ENCODE measurements at places on chromosomes 16 and 17.

DNA sequence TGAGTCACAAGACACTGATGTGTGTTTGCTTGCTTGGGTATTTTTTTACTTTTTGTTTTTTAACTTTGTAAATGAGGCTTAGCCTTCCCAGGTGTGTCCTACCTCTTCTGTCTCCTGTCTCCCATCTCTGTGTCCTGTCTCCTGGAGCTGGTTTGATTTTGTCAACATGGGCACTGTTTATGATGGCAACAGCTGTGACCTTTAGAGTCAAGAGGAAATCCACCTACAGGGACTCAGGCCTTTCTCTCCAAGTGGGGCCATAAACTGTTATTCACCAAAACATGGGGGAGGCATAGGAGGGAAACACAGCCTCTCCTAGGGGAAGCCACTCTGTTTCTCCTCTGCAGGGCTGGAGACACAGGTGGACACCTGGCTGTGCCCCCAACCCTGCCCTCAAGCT lies 13.1 kb upstream of the PLCG2 start:
- no peak for DNase-seq

GRCh38 chr16:49637933-49638672 lies 217.8 kb downstream of the ZNF423 start:
- no peak for DNase-seq

DNA sequence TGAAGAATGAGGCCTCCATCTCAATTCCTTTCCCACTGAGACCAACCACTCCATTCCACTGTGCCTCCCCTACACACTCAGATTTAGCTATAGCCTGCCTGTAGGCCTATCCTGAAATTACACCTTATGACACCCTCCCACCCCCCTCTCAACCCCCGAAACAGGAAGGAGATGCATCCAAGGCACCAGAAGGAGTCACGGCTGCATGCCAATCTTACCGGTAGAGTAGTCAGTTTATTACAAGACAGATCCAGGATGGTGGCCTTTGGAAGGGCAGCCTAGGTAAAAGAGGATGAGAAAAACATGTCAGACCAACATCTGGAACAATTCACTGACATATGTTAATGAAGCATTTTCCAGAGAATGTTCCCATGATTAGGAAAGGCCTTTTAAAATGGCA lies 2.6 kb downstream of the LRRC59 start:
- DNase-seq: no peak

DNA sequence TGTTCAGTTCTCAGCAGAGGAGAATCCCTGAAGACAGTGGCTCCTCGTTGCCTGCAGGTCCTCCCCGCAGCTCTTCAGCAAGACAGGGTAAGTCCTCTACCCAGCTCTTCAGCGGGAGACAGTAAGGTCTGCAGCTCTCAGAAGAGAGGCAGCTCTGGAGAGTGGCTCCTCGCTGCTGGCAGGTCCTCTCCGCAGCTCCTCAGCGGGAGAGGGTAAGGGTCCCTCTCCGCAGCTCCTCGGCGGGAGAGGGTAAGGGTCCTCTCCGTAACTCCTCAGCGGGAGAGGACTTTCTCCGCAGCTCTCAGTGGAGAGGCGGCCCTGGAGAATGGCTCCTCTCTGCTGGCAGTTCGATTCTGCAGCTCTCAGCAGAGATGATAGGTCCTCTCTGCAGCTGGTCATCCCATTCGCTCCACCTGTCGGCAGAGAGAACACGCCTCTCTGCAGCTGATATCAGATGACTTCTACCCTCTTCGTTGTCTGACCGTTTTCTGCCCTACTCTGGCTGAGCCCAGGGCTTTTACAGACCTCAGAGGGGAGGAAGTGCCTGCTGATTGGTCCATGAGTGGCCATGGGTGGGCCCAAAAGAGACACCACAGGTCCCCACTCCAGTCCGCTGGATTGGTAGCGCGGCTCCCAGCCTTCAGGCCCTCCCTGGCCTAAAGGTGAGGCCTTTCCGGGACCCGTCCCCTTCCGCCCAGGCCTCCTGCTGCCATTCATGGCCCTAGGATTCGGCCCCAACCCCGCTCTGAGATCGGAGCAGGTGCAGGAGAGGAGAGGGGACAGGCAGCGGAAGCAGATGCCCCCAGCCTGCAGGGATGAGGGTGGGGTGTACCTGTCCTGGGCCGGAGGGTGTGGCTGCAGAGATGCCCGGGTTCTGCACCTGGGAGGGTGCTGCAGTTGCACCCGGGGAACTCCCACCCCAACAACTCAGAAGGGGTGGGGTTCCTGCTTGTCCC lies 11.9 kb upstream of the SHCBP1 start:
- DNase-seq: no peak

DNA sequence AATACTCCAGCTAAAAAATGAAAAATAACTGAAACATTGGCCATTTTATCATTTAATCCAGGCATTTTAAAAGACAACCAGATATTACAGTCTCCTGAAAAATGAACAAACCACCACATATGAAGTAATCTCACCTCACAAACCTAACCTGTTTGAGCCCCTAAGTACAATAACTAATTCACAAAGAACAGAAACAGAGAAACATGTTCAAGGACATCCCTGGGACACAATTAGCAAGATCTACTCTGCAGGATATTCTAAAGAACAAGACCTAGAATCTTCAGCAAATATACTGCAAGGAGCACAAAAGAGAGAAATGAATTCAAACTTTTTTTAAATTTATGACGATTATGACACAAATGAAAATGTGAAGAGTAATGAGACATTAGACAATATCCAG lies 50.8 kb upstream of the ANKFY1 start:
- no peak for DNase-seq

DNA sequence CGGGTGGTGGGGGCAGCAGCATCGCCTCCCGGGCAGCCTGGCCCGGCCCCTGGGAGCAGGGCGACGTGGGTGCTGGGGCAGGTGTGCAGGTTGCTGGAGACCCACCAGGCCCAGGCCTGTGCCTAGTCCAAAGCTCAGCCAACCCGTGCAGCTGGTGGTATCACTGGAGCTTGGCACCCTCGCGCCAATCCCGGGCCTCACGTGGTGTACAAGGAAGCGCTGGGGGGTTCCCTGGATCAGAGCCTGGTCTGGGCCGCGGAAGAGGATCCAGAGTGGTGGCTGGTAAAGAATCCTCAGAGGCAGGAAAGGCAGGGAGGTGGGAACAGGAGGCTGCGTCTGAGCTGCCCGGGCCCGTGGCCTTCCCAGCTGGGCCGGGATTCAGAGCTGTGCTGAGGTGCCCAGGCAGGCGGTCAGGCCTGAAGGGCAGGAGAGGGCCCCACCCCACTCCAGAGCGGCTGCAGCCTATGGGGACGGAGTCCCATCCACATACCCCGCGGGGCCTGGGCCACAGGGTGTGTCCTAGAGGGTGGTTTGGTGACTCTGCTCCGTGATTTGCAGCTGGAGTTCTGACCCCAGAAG lies 36.2 kb downstream of the ZFPM1 start:
- DNase-seq: no peak

- DNase-seq: no peak
Observed at GRCh38 chr16:19607616-19608280, 52.2 kb downstream of the VPS35L start.

DNA sequence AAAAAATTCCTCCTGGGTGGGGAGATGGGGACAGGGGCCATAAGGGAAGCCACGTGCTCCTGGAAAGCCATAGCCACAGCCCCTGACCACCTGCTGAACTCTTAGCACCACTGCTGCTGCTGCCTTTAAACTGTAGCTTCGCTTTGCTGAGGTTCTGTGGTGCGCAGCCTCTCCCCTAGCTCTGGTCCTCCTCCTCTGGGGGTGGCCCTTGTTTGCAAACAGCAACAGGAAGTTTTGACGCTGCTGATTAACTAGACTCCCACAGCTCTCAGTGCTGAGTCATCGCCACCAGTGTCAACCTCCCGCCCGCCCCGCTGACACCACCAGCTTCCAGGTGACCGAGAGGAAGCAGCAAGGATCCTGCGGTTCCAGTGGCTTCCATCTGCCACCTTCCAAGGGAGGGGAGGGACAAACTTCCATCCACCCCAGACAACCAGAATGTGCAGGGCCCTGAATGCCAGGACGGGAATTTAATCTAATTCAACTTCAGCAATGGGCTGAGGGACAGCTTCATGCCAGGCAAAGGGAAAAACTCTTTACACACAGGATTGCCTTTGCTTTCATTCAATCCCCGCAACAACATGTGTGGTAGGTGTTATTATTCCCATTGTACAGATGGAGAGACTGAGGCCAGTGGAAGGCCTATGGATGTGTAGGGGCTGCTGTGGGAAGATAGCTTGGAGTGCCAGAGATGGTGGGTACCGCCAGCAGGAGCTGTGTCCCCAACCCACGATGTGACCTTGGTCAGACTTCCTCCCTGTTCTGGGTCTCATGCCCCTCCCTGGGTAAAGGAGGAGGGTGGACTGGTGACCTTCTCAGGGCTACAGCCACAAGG lies 8.1 kb upstream of the KIFC3 start:
- peak; percentile 90 for DNase-seq

DNA sequence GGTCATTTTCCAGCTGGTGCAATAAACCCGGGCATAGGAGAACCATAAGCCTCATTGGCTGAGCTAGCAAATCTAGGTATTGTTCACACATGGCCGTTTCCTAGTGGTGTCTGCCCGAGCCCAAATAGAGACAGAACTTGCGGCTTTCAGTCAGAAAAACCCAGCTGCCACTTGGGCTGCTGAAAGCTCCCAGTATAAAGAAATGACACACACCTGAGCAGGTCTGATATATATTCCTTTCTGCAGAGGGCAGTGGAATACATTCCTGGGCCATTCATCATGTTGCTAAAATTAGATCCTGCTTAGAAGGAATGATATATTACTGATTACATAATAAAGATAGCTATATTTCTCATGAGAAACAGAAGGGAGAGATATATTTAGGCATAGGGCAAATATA lies 83.9 kb upstream of the IRX5 start:
- no peak for DNase-seq

DNA sequence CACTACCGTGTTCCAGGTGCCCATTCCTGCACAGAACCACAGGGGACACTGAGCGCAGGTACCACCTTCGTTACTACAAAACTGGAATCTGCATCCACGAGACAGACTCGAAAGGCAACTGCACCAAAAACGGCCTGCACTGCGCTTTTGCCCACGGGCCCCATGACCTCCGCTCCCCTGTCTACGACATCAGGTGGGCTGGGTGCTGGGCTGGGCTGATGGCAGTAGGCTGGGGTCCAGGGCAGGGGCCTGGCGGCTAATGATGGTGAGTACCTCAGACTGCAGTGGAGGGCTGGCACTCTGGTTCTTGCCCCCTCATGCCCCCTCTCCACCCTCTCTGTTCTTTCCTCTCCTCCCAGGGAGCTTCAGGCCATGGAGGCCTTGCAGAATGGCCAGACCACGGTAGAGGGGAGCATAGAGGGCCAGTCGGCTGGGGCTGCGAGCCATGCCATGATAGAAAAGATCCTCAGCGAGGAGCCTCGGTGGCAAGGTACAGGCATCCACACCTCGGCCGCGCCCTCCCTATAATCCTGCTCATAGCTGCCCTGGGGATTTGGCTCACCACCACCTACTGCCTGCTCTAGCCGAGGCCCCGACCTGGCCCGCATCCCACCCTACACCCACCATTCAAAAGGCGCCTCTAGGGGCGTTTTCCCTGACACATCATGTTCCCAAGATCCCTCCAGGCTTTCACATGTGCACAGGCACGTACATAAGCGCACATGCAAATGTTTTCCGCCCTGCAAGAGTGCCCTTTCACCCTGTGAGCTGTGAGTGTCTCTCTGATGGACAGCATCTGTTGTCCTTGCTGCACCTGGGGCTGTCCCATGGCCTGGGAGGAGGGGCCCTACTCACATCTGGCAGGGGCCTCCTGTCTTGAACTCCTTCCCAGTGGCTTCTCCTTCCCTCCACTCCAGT lies 27.7 kb downstream of the UNK start:
- DNase-seq: no peak

- DNase-seq: no peak
Observed at GRCh38 chr17:35255316-35255715, 12.4 kb downstream of the SLFN5 start.

DNA sequence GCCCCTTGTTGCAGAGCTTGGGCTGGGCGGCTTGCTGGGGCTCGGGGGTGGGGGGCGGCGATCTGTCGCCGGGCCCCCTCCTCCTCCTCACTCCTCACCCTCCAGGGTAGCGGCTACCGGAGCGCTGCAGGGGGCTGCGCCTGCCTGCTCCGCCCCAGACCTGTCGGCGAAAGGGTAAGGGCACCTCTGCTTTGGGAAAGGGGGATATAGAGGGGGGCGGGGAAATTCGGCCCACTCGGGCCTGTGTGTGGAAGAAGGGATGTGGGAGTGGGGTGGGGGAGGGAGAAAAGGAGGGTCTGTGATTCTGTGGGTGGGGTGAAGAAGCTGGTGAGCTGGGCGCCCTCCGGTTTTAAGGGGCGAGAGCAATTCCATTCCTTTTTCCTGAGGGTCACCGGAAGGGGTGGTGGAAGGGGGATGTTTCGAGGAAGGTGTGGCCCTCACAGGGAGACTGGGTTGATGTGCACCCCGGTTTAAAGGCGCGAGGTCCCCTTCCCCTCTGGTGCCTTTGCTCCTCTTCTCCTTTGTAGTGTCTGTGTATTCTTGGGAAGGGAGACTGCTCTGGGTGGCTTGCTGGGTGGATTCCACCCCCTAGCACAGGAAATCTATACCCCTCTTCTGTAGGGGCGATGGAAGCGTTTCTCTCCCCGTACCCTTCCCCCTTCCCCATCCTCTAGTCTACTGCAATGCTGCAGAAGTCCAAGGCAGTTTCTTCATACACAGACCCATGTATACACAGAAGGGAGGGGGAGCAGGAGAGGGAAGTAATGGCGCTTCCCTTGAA lies 878 bp downstream of the TAOK1 start:
- no peak for DNase-seq

DNA sequence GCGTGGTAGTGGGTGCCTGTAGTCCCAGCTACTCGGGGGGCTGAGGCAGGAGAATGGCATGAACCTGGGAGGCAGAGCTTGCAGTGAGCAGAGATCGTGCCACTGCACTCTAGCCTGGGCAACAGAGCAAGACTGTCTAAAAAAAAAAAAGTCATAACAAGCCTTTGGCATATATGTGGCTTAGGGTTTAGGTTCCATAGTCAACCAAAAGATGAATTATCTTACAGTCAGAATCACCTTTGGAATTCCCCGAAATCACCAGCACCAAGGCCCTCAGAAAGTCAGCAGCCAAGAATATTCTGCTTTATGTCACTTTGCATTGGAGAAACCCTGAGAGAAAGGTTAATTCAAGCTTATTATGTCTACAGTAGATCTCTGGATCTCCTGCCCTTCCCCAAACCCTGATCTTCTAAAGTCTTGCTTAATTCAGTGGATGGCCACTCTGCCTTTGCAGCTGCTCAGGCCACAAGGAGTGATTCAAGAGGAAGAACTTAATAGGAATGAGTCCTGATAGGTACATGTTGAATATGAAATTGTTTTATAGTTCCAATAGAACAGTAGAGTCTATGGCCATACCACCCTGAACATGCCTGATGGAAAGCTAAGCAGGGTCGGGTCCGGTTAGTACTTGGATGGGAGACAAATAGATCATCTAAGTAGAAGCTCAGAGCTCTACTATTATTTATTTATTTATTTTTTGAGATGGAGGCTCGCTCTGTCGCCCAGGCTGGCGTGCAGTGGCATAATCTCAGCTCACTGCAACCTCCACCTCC lies 196.0 kb upstream of the CACNG5 start:
- DNase-seq: no peak

GRCh38 chr16:2894231-2894630 lies 11.2 kb downstream of the FLYWCH2 start:
- no peak for DNase-seq

GRCh38 chr17:27989046-27989445 lies 53.4 kb upstream of the NLK start:
- no peak for DNase-seq

Data from CD8-positive, alpha-beta T cell (primary cell).